Smooth muscle cell of the brain vasculature (primary cell): ENCODE measurements at places on chromosomes 2 and 18.
A peak's percentile ranks its signal among the peaks of the same experiment; 100 is the strongest.

GRCh38 chr2:127083819-127084503, 23.0 kb downstream of the BIN1 start:
- DNase-seq: no peak

- no peak for DNase-seq
Measured at GRCh38 chr2:142592171-142592570, 285.3 kb upstream of the KYNU start.

GRCh38 chr2:238146884-238147544, 8.5 kb downstream of the KLHL30 start:
- DNase-seq: no peak

DNA sequence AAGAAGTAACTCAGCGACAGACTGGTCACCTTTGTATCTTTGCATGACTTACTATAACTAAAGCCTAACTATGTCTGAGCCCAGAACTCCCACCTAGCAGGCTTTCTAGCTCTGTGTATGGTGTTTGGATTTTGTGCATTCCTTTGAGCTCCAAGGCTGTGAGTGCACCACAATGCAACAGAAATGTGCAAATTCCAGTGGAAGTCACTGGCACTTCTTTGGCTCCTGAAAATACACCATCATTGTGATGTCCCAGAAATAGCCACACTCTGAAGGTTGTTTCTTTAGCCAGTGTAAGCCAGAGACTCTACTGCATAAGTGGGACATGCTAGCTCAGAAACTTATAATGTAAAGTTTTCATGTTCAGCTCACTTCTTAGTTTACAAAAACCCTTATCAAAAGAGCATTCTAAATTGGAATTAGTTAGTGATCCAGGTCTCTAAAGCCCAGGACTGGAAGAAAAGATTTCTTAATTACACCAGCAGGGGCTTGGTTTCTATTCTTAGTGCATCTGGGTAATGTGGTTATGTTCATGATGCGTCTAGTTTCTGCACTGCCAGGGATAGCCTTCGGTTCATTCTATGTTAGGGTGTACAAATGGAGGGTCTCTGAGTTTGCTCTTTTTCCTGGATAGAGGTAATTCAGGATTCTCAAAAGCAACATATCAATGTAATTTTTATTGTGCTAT, 1239.5 kb upstream of the ZEB2 start:
- no peak for DNase-seq

- DNase-seq: no peak
Measured at GRCh38 chr2:10345126-10345525, 42.4 kb downstream of the HPCAL1 start.

- DNase-seq: no peak
Measured at GRCh38 chr2:124025891-124026434, 876 bp downstream of the CNTNAP5 start.

DNA sequence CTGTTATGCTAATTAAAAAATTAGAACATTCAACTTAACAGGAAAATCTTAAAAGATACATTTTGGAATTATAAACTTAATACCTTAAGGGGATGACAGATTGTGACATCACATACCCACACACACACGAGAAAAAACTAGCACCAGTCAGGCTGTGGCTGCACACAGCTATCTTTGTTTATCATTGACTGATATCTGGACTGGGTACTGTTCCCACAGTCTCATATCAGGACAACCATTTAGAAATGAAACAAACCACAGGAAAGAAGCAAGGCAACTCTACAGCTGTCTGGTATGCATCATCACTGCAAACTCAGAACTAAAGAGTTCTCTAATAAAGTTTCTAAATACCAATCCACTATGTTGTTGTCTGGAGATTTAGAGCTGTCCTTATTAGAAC, 210.9 kb upstream of the SMAD7 start:
- no peak for DNase-seq

- DNase-seq: no peak
Measured at GRCh38 chr2:129812071-129812470, 167.4 kb upstream of the RAB6C start.

DNA sequence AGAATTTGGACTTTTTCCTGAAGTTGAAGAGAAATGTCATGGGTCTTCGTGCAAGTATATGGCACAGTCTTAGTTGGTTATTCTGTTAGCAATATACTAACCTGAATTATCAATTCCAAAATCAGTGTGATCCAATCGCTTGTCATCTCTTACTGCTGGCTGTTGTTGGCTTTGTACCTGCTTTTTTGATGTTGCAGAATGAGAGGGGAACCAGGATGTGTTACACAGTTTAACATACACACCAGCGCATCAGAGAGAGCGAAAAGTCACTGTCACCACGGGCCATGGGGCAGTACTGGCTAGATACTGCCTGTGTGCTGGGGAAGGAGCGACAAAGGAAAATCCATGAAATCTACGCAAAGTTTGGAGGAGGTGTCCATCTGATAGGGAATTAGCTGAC, 59.3 kb upstream of the SPP2 start:
- no peak for DNase-seq

DNA sequence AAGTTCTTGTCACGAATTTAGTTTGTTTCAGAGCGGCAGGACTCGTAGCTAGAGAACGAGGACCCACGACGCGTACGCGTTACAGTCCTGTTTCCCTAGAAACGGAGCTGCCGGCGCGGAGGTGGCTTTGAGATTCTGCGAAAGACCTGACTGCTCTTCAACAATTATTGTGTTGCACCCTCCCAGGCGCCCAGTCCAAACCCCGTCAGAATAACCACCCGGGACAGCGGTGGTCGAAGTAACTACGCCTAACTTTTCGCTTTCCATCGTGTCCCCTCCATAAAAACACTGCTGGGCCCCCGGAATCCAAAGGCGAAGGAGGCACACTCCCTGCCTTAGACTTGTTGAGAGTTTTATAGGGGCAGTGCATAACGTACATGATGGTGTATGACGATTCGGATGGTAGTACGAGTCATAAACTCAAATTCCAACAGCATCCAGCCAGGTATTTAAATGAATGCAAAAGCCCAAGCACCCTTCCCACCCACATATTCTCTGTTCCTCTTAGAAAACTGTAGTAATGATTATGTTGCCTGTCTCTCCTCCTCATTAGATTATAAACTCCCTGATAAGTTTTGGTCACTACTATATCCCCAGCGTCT, 651 bp upstream of the STAM2 start:
- DNase-seq: no peak

DNA sequence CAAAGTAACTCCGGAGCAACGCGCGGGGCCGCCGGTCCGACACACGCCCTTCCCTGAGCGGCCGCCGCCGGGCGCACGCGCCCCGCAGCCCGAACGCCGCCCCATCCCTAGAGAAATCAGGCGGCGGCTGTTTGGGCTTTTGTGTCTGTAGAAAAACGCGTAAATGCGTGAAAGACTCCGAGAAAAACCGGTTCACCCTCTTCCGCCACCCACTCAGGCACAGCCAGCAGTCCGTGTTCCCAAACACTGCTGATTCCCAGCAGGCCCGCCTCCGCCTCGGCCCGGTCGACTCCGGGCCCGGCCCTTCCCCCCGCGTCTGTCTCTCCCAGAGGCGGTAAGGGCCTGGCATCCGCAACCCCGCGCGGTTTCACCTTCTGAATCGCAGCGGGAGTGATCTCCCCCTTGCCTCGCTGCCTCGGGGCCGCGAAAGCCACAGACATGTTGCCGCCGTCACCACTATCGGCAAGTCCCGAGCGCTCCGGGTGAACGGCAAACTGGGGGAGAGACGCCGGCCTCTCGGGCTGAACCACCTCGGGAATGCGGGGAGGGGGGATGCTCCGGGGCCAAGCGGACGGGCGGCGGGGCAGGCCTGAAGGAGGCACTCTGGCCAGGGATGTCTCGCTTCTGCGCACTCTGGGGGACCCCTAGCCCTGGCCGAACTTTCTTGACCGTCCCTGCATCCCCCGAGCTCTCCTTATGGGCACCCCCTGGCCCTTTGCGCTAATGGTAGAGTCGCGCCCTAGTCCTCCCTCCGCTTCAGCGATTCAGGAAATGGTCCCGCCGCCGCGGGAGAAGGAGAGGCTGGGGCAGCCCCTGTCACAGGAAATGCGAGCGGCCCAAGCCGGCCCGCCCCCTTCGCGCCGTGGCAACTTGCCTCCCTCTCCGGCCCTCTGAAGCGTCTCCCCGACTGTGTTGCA, at the start of gene SS18:
SS18 (minus strand) TSS at position 484 of the 917 bp plus-strand sequence; CDS start at position 440, 44 bp downstream.
- peak; percentile 89 for DNase-seq

GRCh38 chr2:48496849-48497248, 33.1 kb upstream of the STON1 start:
- no peak for DNase-seq

- DNase-seq: no peak
Measured at GRCh38 chr2:42775810-42776209, 11.9 kb upstream of the OXER1 start.

GRCh38 chr18:79933765-79934164, 17.7 kb downstream of the SLC66A2 start:
- DNase-seq: no peak

DNA sequence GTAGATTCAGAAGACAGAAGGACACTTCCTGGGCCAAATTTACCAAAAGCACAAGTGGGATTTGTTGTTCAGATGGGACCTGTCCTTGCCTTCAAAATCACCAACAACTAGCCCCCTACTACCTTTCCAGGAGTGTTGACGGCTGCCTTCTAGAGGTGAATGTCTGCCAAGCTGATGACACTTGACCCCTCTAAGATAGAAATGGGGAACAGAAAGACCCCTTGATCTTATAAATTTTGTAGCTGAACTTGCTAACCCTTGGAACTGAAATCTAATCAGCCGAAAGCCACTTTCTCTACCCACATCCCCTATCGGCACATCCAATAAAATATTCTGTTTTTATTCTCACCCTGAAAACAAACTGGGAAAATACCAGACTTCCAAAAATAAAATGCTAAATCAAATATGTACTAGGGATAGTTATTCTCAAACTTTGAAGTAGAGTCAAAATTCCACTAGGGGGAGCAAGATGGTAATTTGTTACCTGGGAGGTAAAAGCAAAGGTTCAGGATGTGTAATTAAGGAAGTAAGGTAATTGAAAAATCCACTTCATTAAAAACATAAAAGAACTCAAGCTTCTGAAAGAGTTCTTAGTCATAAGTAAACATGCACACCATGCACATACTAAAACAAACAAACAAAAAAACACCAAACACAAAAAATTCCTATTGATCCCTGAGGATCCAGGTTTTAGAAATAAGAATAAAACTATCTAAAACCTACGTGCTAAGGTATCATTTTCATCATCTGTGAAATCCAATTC, 119.2 kb downstream of the ANKRD44 start:
- DNase-seq: no peak

DNA sequence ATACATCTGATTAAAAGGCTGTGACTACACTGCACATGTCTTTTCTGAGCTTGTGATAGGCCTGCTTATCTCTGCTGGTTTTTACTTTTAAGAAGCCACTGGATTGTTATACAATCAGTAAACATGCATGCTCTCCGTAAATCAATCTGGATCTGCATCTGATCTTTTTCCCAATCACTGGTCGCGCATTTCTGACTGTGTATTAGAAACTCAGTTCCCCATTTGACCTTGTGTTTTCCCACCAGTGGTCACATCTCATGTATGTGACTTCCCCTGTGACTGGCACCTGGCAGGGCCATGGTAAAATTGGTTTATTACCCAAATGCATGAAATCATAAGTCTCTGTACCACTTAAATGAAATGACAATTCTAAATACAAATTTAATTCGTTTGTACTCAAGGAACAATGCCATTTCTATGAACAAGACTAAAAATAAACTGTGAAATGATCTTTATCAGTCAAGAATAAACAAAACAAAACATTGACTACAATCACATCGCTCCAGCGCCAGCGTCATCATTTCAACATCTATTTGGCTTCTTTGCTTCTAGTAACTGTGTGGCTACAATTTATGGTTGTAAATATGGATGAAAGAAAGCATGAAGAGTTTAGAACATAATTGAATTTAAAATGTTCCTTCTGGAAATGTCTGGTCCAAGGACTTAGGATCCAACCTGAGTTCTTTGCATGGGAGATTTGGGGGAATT, 396.6 kb upstream of the TRIB2 start:
- DNase-seq: no peak

DNA sequence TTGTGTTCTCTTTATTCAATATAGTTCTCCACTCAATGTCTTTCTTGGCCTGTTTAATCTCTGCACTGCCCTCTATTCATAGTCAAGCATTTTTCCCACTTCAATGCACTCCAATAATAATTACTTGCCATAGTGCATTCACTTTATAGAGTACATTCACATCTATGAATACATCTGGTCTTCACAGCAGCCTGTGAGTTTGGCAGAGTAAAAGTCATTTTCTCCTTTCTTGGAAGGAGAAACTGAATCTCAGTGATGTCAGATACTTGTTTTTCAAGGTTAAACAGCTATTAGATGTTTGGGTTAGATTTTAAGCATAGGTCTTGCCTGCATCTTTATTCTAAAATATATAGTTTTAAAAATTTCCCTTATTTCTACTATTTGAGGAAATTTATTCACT, 373.2 kb downstream of the TRIB2 start:
- DNase-seq: no peak

DNA sequence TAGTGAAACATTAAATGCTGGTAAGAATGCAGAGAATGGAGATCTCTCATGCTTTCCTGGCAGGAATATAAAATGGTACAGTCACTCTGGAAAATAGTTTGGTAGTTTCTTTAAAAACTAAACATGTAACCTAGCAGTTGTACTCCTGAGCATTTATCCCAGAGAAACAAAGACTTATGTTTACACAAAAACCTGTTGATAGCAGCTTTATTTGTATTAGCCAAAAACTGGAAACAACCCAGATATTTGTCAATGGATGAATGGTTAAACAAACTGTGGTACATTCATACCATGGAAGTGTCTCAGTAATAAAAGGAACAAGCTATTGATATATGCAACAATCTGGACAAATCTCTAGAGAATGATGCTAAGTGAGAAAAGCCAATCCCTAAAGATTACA, 81.7 kb upstream of the CTAGE1 start:
- DNase-seq: no peak

DNA sequence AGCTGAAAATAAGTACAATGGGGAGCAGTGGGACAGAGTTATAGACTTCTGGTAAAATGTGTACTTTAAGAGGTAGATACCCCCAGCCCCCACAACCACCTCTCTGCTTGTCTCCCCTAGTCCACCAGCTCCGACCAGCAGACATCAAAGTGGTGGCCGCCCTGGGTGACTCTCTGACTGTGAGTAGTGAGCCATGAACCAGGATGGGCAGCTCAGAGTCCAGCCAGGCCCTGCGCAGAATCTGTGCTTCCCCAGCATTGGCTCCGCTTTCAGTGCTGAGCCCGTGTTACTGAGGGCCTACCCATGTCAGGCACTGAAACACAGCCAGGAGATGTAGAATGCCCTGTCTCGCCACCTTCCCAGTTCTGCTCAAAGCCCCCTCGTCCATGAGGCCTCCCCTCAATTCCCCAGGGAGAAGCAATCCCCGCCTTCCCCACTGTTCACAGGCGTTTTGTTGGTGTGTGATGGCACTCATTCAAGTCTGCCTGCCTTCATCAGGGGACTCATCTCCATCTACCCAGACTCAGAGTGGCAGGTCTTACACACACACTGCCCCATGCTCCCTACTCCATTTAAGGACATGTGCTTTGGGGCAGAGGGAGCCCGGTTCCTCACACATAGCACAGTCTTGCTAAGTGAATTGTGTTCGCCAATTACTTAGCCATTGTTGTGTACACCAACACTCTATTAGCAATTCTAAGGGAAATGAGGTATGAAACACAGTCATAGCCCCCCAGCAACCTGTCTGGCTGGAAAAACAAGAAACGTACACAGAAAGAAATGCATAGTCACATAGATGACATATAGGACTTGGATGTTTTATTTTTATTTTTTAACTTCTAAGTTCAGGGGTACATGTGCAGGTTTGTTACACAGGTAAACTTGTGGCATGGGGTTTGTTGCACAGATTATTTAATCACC, 122.6 kb downstream of the PLB1 start:
- DNase-seq: no peak

- no peak for DNase-seq
Measured at GRCh38 chr2:100895934-100896685, 76.2 kb downstream of the NPAS2 start.

- DNase-seq: no peak
Measured at GRCh38 chr2:241952816-241953215, 83.3 kb downstream of the RTP5 start.
